ENCODE measurements at places on chromosomes 11 and 22.

- no peak for DNase-seq
Measured at GRCh38 chr11:63641727-63642126, 27.5 kb upstream of the PLAAT3 start.

GRCh38 chr11:77487790-77488189, 13.9 kb upstream of the PAK1 start:
- no peak for DNase-seq

- DNase-seq = peak; percentile 85
Measured at GRCh38 chr11:3104961-3105790, 48.0 kb upstream of the CARS1 start.

GRCh38 chr11:4203603-4204360, 109.2 kb downstream of the RRM1 start:
- DNase-seq = no peak

DNA sequence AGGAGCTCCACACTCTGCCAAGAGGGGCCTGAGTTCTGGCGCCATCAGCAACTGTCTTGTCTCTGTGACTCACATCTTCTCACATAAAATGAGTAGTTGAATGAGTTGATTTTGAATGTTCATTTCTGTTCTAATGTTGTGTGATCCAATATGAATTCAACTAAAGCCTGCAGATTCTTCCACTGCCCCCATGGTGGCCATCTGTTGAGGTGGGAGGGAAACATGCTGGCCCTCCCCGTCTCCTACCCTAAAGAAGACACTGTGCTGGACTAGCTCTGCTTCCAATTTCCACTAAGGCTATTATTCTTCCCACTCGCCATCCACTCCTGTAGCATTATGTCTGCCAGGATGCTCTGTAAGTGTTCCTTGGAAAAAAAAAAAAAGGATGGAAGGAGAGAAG, 555.6 kb upstream of the LARGE1 start:
- DNase-seq = no peak

DNA sequence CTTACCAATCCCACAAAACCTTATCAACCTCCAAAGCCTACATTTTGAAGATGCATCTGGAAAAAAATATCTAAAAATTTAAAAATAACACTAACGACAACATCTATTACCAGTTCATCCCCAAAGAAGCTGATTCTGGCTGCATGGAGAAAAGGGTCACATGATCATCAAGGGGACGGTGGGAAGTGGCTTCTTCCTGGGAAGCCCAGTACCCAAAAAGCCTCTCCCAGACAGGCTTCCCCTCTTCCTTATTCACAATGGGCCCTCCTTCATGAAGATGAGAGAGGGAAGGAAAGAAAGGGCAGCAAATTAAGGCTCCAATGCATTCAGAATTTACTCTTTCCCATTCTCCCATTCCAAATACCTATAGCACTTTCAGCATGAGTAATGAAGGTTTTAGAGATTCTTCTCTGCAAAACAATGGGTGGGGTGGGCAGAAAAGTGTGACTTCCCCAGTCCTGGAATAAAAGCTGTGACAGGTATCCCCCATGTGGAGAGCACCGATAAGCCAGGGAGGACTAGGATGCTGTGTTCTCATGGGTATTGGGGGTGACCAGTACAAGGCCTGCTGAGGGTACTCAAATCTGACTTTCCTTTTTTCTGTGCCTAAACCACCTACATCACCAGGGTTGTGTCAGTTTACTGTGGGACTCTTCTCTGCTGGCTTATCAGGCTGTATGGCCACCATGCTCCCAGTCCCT, 88.2 kb downstream of the SIK3 start:
- peak; percentile 5 for DNase-seq

DNA sequence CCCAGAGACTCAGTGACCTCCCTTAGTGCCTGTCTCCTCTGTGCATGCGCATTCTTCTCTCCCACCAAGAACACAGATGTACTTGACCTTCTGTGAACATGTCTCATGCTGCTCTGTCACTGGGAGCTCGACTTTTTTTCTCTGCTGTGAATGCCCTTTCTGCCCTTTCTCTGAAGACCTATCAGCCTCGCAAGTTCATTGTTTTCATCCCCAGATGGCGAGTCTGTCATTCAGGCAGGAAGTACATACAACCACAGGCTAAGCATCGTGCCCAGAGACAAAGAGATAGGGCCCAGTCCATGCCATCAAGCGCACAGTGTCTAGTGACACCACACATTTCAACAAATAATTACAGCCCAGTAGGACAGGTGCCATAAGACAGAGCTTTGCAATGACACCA, 50.4 kb upstream of the RAB1B start:
- no peak for DNase-seq

DNA sequence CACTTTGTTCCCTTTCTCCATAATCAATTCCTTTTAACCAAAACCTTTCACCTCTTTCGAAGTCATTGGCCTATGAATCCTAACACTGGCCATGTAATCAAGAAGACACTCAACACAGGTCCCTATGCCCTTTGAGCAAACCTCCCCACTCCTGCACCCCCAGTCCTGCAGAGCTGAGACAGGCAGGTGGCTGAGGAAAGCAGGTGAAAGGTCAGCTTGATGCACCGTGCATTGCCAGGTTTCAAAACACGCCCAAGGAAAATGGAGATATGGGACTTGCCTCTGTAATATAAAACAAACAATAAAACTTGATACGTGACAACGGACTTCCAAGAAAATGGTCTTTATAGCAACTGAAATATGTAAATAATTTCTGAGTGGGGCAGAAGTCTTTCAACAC, 10.6 kb downstream of the CPT1A start:
- DNase-seq = no peak

GRCh38 chr11:36037031-36037430, 93.2 kb downstream of the LDLRAD3 start:
- DNase-seq = no peak

DNA sequence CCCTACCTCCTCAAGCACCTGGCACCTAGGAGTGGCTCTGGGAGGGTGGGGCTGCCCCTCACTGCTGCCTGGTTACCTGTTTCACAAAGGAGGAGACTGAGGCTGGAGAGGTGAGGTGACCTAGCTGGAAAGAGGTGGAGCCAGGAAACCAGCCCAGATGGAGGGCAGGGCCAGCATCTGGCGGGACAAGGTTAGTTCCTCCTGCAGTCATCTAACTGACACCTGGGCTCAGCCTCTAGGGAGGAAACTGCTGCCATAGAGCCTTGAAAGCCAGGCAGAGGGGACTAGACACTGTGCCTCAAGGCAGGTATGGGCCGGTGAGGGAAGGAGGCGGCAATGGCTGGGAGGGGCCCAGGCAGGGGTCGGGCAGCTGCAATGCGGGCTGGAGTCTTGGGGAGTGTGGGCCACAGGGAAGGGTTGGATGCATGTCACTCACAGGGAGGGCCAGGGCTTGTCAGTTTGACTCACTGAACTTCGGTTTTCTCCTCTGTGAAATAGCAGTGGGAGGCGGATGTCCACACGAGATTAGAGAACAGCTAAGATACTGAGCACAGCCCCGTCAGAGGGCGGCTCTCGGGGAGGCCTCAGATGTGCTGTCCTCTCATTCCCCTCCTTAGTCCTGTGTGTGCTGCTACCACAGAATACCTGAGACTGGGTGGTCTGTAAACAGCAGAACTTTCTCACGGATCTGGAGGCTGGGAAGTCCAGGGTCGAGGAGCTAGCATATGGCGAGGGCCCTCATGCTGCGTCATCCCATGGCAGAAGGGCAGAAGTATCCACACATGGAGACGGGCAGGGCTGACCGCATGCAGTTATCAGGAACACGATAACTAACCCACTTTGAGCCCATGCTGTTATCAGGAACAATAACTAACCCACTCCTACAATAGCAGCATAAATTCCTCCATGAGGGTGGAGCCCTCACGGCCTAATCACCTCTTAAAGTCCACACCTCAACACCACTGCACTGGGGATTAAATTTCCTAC, 16.1 kb downstream of the MGAT3 start:
- DNase-seq = no peak

DNA sequence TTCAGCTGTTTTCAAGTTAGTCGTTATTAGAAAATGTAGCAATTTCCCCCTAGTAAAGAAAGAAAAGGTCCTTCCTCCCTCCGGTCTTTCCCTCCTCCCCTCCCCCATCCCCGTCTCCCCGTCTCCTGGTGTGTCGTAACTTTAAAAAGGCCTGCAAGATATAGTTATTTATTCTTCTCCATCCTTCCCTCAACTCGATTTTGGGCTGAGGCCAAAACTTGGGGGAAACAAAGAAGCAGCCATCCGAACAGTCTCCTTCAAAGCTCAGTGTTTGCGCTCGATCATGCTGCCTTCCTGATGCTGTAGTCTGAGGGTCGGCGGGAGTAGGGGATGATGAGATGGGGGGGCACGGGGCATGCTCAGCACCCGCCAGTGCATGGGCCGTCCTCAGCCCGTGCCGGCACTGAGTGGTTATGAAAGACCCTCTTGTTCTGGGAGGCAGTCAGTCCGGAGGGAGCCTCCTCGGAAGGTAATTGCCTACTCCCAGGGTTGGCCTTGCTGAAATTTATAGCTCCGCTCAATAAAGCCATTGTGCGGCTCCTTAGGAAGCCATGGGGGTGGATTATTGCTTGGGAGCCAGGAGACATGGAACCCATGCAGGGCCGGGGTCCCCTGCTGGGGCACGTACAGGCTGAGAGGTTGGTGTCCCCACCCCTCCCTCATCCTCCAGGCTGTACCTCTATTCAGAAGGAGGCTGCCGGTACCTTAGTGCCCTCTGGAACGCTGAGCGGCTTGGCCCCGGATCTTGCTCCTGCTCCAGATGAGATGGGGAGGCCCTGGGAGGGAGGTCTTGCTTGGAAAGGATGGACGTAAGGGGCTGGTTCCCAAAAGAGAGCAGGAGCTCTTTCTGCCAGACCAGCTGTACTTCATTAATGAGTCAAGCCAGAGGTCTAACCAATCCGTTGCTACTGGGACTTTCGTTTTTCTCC, 212.7 kb upstream of the CADM1 start:
- no peak for DNase-seq

GRCh38 chr11:85682330-85683305, 3.4 kb downstream of the CCDC89 start:
- DNase-seq = peak; percentile 81

DNA sequence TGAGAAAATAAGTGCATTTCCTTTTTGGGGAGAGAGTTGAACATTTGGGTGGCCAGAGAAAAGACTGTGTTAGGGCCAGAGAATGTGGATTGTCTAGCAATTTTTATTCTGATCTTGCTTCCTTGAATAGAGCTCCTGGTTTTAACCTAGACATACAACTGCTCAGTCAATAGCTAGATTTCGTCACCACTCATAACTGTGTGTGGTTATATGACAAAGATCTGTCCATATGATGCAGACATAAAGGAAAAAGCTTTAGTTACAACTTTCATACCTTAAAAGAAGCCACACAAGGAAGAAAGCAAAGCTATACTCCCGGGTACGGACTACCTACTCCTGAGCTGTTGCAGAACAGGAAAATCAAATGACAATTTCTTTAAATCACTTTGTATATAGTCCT, 37.2 kb downstream of the MS4A6A start:
- no peak for DNase-seq

- DNase-seq = no peak
Measured at GRCh38 chr11:17873586-17873985, 139.0 kb downstream of the KCNC1 start.

Data from osteoblast (primary cell).